T47D (cell line): ENCODE measurements at places on chromosomes 1 and 21.

GRCh38 chr1:224616756-224617409 is 766 bp downstream of the CNIH3 start:
- no peak for DNase-seq

- DNase-seq, result no peak
Measured at GRCh38 chr1:162549001-162549400, 12.5 kb upstream of the UAP1 start.

- no peak for DNase-seq
Measured at GRCh38 chr21:37659874-37660273, 256.4 kb downstream of the KCNJ6 start.

GRCh38 chr1:15526490-15527339 is at the start of gene DNAJC16:
Gene DNAJC16 (plus strand): TSS chr1:15526848. CDS start chr1:15529106, 2,258 bp downstream.
- DNase-seq, result peak; percentile 68

DNA sequence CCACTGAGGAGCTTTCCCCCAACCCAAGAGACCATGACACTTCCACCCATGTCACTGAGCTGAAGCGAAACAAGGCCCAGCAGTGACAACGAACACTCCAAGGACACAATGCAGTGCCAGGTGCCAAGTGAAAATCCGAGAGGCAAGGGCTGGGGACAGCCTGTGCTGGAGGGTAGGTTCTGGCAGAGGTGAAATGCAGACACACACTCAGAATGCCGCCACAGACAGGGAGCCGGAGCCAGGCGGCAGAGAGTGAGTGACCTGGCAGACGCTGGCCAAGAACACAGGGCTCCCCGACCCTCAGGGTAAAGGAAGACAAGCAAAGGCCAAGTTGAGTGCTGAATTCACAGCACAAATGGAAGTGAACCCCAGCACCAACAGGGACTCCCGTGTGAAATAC is 78.9 kb downstream of the CD46 start:
- no peak for DNase-seq

GRCh38 chr1:42157667-42158066 is 4.5 kb downstream of the GUCA2B start:
- no peak for DNase-seq

- peak; percentile 64 for DNase-seq
Measured at GRCh38 chr1:11787251-11787803, 18.4 kb downstream of the MTHFR start.

DNA sequence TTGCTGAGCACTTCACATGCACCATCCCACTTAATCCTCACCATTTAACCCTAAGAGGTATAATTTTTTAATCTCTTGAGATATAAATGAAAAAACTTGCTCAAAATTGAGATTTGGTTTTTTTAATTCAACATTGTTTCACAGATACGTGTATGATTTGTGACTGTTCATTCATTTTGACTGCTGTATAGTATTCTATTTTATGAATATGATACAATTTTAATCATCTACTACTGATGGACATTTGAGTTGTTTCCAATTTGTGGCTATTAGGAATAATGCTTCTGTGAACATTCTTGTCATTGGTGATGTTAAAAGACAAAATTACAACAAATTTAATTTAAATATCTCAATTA is 617 bp upstream of the ZMYM6 start:
- no peak for DNase-seq

DNA sequence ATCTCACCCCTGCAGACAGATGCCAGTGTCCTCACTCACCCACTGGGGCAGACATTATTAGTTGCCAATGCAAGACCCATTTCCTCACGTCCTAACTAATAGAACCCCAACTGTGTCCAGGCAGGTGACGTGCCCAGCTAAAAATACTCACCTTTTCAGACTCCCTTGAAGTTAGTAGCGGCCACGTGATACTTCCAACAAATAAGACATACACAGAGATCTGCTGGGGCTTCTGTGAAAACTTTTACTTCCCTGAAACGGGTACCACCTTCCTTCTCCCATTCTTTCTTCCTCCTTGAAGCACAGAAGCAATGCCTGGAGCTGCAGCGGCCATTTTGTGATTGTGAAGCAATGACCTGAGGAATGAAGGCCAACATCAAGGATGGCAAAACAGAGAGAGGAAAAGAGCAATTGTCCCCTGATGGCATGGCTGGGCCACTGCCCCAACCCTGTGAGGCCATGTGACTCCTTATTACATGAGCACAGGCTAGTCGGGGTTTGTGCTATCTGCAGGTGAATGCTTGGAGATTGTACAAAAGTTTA is 74.4 kb upstream of the TMPRSS2 start:
- no peak for DNase-seq

- DNase-seq, result no peak
Measured at GRCh38 chr1:114078116-114078515, 75.6 kb downstream of the SYT6 start.

GRCh38 chr1:176096015-176096414 is 111.1 kb downstream of the COP1 start:
- DNase-seq, result no peak

DNA sequence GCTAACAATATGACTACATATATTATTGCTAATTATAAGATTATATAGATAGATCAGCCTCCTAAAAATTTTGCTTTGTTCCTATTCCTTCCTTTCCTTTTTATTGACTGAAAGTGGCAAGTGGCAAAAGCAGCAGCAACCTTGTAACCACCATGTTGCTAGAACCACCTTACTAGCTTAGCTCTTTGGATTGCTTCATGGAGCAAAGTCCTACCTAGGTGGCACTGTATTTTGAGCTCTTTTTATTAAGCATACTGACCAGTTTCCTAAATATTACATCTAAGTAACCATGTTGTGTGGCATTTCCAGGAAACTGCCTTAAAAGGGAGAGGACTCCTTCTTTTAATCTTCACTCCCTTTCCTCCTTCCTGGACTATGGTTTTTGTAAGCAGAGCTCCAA is 90.8 kb downstream of the UCHL5 start:
- no peak for DNase-seq

GRCh38 chr1:32142446-32143301 is 34.8 kb downstream of the KPNA6 start:
- DNase-seq, result peak; percentile 13
